Lower leg skin (tissue), 4 donors: ENCODE measurements at places on chromosomes 5 and 9. TPM values are rescaled to one million over a fixed set of nuclear protein-coding genes. Genes with fewer than 3 reads are reported as not detected.

SFXN1 gene
- total RNA-seq = 17.8 TPM

GRCh38 chr5:24714746-24715145, 70.0 kb upstream of the CDH10 start:
- DNase-seq = no peak

CCDC192 gene
- not detected for total RNA-seq

OTP gene
- not detected for total RNA-seq
